ENCODE measurements at places on chromosomes 6 and 20.
A peak's percentile ranks its signal among the peaks of the same experiment; 100 is the strongest.

DNA sequence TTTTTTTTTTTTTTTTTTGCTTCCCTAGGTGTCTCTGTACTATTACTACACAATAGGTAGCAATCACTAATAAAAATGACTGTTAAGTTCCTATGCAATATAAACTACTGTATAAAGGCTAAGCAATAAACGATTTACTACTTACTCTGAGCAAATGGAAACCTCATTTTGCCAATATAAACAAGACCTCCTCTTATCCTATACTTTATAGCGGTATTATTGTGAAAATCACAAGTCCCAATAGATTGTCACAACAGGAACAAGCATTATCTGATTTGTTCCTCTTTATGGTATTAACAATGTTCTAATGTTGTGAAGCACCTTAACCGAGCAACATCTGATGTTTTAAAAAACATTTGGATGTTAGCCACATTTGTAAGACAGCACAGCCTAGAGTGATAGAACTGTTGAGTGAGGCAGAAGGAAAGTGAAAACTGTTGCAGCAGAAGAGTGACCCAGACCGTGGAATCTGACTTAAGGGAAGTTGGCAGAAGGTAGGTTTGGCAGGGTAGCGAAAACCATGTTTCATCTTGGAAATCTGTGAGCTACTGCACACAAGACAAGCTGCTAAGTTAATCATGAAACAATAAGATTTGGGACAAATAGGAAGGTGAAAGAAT lies 94.2 kb downstream of the MYLK4 start:
- DNase-seq = no peak

GRCh38 chr20:32229251-32229747 lies 21.6 kb downstream of the POFUT1 start:
- no peak for DNase-seq

- peak; percentile 33 for DNase-seq
These were observed 45.9 kb upstream of the RALY start for GRCh38 chr20:33947709-33948295.

- DNase-seq = no peak
These were observed 17.8 kb upstream of the PTGIS start for GRCh38 chr20:49585585-49586245.

GRCh38 chr6:146990821-146991798 lies 213.1 kb upstream of the STXBP5 start:
- no peak for DNase-seq

- DNase-seq = no peak
These were observed 1287.0 kb upstream of the GJE1 start for GRCh38 chr6:140845701-140846100.

DNA sequence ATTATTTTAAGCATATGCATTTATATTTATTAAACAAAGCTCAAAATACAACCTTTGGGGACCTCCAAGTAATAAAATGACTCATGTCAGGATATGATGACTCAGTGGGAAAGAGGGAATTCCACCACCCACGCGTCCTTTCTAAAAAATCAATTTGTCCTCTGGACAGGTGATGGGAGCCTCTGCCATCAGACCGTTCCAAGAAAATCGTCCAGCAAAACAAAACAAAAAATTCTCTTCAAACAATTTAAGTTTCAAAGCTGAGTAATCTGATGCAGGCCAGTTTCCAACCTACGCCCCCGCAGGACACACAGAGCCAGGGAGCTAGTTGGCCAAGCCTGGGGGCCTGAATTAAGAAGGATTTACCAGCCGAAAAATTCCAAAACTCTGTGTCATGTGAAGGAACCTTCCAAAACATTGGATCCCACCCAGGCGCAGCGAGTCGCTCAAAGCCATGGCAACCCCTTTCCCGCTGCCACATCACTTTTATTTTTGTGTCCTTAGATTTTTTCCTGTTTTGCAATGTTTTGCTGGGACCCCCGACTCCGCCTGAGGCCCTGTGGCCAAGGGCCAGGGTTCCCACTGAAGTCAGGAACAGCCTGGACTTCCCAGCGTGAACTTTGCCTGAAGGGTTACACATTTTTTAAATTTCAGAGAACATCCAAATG lies 95.3 kb downstream of the NFATC2 start:
- DNase-seq = no peak

DNA sequence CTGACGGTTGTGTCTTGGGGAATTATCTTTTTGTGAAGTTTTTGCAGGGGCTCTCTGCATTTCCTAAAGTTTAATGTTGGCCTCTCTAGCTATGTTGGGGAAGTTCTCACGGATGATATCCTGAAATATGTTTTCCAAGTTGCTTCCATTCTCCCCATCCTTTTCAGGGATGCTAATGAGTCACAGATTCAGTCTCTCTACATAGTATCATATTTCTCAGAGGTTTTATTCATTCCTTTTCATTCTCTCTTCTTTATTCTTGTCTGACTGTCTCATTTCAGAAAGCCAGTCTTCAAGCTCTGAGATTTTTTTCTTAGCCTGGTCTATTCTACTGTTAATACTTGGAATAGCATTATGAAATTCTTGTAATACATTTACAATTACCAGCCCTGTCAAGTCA lies 61.3 kb downstream of the UNC5CL start:
- no peak for DNase-seq

DNA sequence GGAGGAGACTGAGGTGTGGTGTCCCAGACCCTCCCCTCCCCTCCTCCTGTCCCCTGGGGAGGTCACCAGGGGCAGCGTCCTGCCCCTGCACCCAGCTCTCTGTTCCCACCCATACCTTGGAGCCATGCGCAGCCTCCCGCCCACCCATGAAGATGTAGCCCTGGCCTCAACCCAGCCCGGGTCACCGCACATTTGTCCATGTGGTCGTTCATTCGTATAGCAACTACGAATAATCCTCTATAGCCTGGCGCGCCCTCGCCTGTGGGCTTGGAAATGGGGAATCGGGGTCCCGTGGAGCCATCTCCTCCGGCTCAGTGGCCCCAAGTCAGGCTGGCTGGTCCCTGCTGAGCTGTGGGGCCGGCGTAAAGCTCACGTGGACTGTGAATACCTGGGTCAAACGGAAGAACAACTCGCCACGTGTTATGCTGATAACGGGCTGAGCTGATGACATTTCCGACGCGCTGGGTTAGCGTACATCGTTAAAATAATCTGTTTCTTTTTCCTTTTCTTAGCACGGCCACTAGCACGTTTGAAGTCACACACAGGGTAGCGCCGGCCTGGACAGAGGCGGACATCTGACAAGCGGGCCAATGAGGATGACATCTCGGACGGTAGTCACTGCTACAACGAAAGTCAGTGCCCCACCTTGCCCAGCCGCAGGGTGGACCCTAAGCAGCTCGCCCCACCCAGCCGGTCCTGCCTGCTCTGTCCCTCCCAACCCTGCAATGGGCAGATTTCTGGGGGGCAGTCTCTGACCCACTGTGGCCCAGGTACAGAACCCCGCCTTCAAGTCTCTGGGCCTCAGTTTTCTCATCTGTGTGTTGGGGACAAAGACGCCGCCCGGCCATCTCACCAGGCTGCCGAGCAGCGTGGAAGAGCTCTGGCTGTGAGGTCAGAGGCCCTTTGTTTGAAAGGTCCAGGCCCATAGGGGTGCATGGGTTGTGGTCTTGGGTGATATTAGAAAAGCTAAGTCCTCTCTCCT lies 19.8 kb upstream of the RBBP8NL start:
- DNase-seq = no peak

GRCh38 chr20:7654231-7654630 lies 286.0 kb downstream of the HAO1 start:
- no peak for DNase-seq

DNA sequence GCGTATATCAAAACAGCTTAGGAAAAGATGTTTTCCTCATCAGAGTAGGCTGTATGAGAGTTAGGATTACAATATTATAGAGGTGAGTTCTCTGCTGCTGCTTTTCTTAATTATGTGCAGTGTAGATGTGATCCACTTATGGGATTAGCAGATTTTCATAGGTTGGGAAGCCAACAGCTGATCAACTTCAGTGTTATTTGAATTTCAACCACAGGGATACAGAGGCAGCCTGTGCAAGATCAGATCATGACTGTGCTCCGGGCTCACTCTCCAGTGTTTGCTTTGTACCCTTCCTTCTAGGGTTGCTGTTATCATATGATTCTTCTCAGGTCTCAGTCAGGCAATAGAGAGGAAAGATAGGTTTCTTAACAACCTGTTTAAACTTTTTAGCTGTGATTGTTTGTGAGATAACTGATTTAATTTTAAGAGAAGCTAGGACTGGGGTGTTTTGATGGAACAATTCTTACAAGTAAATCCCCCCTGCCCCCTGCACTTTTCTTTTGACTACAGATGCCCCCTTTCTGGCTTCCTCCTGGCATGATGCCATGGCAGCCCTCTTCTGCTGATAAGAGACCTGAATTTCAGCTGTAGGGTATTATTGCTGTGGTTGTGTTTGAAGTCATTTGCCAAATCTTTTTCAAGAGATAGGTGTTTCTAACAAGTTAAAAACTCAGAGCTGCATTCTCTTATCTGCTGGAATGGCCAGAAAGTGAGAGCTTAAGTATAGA lies 8.5 kb downstream of the RNF8 start:
- DNase-seq = no peak

DNA sequence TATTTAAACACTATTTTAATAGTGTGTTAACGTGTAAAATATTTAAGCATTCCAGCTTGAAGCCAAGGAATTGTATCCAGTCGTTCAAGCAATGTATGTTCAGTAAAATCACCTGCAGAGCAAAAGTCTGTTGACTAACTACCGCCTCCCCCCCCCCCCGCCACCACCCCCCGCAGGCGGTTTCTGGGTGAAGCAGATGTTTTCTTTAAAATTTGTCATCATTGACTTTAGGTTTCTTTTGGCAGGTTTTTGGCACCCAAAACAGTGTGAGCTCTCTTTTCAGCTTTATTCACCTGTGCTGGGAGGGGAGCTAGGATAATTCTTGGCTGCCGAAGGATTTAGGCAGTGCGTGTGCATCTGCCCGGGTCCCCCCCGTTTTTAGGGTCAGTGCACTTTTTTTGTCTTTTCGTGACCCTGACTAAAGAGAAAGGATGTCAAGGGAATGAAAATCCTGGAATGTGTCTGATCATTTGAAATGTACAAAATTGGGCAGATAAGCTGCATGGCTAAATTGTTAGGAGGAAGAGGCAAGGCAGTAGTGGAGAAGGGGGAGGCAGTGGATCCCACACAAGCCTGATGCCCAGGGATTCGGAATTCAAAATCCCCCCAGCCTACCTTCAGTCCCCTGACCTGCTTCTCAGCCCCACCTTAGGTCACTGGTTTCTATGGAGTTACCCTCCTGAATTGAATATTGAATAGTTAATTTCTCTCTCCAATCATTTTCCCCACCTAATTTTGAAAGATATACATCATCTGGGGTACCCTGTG lies 1.1 kb downstream of the EDN1 start:
- no peak for DNase-seq

- no peak for DNase-seq
These were observed 6.7 kb downstream of the TEAD3 start for GRCh38 chr6:35489995-35490791.

- DNase-seq = no peak
These were observed 7.6 kb upstream of the TREML2 start for GRCh38 chr6:41208439-41209106.

GRCh38 chr6:226516-227073 lies 65.7 kb upstream of the DUSP22 start:
- no peak for DNase-seq

GRCh38 chr20:19288061-19288460 lies 75.6 kb downstream of the SLC24A3 start:
- no peak for DNase-seq

- DNase-seq = no peak
These were observed 10.8 kb upstream of the SMIM29 start for GRCh38 chr6:34259529-34260069.

DNA sequence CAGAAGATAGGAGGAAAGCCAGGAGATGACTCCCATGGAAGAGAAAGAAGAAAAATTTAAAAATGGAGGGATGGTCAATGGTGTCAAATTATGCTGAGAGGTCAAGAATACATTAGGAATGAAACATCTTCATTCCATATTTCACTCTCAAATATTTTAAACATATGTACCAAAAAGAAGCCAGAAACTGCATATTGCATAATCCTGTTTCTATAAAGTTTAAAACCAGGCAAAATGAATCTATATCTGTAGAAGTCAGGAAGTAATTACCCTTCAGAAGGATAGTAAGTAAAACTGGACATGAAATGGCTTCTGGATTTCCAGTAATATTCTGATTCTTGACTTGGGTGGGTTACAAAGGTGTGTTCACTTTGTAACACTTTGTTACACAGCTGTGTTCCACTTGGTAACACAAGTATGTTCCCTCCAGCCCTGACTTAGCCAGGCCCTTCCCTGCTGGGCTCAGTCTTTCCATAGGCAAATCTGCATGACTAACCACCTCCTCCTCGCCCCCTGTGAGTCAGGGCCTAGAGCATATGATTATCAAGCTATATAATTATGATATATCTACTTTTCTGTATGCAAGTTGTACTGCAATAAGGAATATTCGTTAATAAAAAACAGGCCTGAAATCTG lies 20.2 kb upstream of the C6orf141 start:
- DNase-seq = no peak

DNA sequence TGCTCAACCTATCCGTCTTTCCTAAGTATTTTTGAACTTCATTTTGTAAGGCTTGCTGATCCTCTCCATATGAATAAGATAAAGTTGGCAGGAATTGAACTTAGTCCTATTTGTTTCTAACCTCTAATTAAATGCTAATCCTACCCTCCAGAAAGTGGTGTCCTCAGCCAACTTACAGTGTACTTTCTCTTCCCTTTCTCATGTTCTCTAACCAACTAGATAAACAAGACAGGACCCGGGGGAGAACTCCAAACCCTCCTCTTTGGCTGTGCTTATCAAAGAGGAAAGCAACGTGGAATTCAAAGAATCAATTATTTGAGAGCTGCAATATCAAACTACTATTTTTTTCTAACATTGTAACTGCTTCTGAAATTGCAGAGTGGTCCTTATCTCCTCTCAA lies 56.5 kb upstream of the NRSN1 start:
- DNase-seq = no peak

GRCh38 chr6:84967965-84968364 lies 203.6 kb upstream of the TBX18 start:
- no peak for DNase-seq

GRCh38 chr20:45308117-45308778 lies at the start of gene MATN4:
Gene MATN4 (minus strand): TSS chr20:45308299. CDS start chr20:45305582, 2,717 bp downstream.
- DNase-seq = no peak

DNA sequence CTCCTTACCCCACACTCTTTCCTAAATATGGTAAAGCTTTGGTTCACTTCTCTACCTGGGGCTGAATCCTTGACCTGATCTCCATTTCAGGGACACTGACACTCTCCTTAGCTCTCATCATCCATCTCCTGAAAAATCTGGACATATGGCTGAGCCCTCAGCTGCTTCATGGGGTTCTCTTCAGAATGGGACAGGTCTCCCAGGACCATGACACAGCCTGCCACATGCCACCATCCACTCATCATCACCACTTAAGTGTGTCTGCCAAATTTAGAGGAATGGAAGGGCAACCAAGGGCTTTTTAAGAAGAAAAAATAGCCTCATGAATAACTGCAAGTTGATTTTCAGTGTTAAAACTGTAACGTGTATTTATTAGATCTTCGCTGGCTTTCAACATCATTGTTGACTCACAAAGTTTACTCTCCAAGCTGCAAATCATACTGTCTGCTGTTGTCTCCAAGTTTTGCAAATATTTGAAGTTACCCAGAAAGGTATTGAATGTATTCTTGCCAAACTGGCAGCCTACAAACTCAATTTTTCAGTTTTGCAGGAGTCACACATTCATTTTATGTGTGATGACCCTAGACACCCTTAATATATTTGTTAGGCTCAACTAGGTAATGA lies 41.1 kb downstream of the HS3ST5 start:
- DNase-seq = no peak

- no peak for DNase-seq
These were observed 162.3 kb downstream of the UTRN start for GRCh38 chr6:144447472-144447871.

GRCh38 chr6:156175971-156176421 lies 601.2 kb upstream of the ARID1B start:
- DNase-seq = peak; percentile 86

GRCh38 chr6:21992178-21992967 lies 304.5 kb downstream of the PRL start:
- no peak for DNase-seq

All from COR-L47 (cell line).